ENCODE measurements at places on chromosomes 5 and 9. TPM values are rescaled to one million over a fixed set of nuclear protein-coding genes. Genes with fewer than 3 reads are reported as not detected.
A peak's percentile ranks its signal among the peaks of the same experiment; 100 is the strongest.

DNA sequence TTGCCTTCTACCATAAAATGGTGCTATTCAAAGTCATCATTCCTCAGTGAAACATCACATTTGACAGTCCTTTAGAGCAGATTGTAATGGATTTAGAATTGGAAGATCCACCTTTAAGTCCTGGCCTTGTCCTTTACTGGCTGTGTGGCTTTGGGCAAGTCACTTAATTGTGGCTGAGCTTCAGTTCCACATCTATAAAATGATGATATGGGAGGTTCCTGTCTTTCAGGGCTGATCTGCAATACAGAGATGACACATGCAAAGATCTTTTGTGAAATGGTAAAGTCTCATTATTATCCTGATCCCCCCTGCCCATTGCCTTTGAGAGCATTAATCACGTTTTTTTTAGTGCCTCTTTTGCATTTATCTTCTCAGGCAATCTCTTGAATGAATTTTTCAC lies 58.2 kb downstream of the ZFAND5 start:
- no peak for ATAC-seq

- no peak for ATAC-seq
Observed at GRCh38 chr5:2797981-2798380, 46.5 kb upstream of the IRX2 start.

GRCh38 chr9:134227451-134228411 lies 63.4 kb upstream of the RNU6ATAC start:
- ATAC-seq, result peak; percentile 43

- no peak for ATAC-seq
Observed at GRCh38 chr5:35319333-35320002, 89.2 kb upstream of the PRLR start.

GRCh38 chr5:35761541-35761940 lies 95.2 kb upstream of the IL7R start:
- ATAC-seq, result no peak

The LCN1 gene
- total RNA-seq, result 10.3 TPM

The RALGPS1 gene
- 25.8 TPM for total RNA-seq

The PCDHA8 gene
- not detected for total RNA-seq

The PLGRKT gene
- 29.5 TPM for total RNA-seq

All from motor neuron (in vitro differentiated cells).